T-helper 17 cell (primary cell): ENCODE measurements at places on chromosomes 1 and 21.

GRCh38 chr1:165327538-165327937 lies 29.0 kb downstream of the LMX1A start:
- H3K36me3 ChIP-seq = no peaks in the 10 kb centered on the region
- peaks cover 52% of the 10 kb centered on the region for H3K27me3 ChIP-seq
- DNase-seq = no peak

- H3K27ac ChIP-seq = no peak overlapping the region
- peaks cover 65% of the 10 kb centered on the region for H3K27me3 ChIP-seq
- H3K4me1 ChIP-seq = peaks cover 2% of the 10 kb centered on the region
Observed at GRCh38 chr1:96971849-96972602, 250.4 kb downstream of the PTBP2 start.

- no peak overlapping the region for H3K27ac ChIP-seq
- no peaks in the 10 kb centered on the region for H3K4me1 ChIP-seq
- H3K4me3 ChIP-seq = no peak overlapping the region
- H3K36me3 ChIP-seq = peaks cover 7% of the 10 kb centered on the region
- H3K27me3 ChIP-seq = no peaks in the 10 kb centered on the region
Observed at GRCh38 chr21:41817877-41818855, 51.3 kb upstream of the RIPK4 start.

GRCh38 chr1:229152311-229152710 lies 118.6 kb upstream of the RAB4A start:
- no peak overlapping the region for H3K4me3 ChIP-seq
- H3K36me3 ChIP-seq = peaks cover 3% of the 10 kb centered on the region
- H3K27me3 ChIP-seq = peaks cover 5% of the 10 kb centered on the region
- peak overlapping the region; percentile 29 for H3K27ac ChIP-seq
- no peak for DNase-seq

DNA sequence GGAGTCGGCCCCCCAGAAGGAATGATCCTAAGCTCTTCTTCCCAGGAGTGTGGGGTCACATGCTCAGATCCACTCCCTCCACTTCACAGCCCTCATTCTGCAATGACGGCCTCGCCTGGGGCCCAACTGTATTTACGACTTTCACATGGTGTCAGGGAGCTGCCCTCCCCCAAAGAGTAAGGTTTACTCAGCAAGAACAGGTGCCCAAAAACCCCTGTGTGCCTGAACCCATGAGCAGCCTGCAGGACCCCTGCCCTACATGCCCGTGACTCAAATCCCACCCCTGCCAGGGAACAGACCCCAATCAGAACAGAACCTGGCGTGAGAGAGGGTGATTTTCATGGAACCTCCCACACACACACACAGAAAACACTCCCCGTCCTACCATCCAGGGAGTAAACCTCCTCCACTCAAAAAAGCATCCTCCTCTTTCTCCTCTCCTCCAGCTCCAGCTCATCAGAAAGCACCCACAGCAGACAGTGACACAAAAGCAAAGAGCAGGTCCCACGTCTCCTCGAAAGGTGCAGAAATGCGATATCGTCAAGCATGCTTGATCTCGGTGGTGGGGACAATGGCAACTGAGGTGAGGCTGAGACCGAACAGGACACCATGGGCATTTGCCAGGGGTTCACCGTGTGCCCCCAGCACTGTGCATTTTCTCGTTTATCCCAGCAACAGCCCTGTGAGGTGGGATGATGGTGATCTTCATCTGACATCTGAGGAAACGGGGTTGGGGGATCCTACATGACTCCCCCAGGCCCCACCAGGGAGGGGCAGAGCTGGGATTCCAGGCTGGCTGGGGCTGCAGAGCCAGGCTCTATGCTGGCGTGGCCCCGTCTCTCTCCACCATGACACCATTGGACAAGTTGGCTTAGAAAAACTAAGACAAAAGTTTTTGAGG lies 397.9 kb downstream of the NPHP4 start:
- no peak overlapping the region for H3K27ac ChIP-seq
- H3K4me3 ChIP-seq = no peak overlapping the region
- H3K27me3 ChIP-seq = peaks cover 38% of the 10 kb centered on the region
- no peaks in the 10 kb centered on the region for H3K36me3 ChIP-seq
- no peaks in the 10 kb centered on the region for H3K4me1 ChIP-seq

- DNase-seq = no peak
- peak overlapping the region; percentile 81 for H3K27ac ChIP-seq
- peaks cover 4% of the 10 kb centered on the region for H3K36me3 ChIP-seq
- peaks cover 17% of the 10 kb centered on the region for H3K4me1 ChIP-seq
- H3K4me3 ChIP-seq = no peak overlapping the region
Observed at GRCh38 chr1:150121236-150121862, 28.4 kb upstream of the PLEKHO1 start.

DNA sequence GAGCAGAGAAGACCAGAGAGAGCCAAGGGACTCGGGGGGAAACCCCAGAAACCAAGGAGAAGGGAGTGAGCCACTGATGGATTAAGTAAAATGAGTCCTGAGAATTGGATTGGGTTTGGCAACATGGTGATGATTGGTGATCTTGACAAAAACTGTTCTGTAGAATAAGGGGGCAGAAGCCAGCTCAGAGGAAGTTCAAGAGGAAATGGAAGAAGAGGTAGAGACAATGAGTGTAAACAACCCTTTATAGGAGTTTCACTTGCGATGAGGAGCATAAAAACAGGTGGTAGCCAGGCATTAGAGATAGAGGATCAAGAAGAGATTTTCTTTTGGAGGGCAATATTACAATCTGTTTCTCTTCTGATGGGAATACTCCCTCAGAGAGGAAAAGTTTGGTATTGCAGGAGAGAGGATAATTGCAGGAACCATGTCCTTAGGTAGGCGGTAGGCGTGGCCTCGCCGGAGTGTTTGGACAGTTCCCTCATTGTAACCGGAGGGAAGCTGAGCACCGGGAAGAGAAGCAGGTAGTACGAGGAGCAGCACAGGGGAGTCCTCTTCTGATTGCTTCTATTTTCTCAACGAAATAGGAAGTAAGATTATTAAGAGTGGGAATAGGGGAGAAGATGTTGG lies 68.4 kb upstream of the TENT5C start:
- no peaks in the 10 kb centered on the region for H3K27me3 ChIP-seq
- no peak for DNase-seq
- H3K4me3 ChIP-seq = no peak overlapping the region
- peaks cover 3% of the 10 kb centered on the region for H3K36me3 ChIP-seq

GRCh38 chr1:58660105-58660504 lies 39.8 kb downstream of the MYSM1 start:
- H3K4me3 ChIP-seq = no peak overlapping the region
- no peak for DNase-seq
- peaks cover 2% of the 10 kb centered on the region for H3K4me1 ChIP-seq

DNA sequence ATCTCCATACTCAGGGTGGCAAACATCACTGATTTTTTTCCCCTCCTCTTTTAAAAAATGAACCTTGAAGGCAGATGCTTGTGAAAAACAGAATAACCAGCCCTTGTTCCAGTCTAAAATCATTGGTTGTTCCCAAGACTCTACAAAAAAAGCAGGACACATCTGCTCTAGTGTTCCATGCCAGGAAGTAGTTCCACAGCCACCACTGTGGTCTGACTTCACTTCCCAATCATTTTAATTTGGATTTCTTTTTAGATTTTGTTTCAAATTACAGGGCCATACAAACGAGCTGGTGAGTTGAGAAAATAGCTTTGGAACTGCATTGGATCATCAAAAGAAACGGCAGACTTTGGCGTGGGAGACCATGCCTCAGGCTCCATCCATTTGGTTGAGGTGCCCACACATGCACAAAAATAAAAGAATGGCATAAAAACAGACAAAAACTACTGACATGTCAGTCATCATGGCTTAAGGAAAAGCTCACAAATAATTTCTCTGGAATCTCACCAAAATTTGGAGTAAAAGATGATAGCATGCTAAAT lies 210.0 kb downstream of the GABPA start:
- H3K4me3 ChIP-seq = no peak overlapping the region
- peaks cover 2% of the 10 kb centered on the region for H3K4me1 ChIP-seq
- no peak for DNase-seq
- H3K36me3 ChIP-seq = peaks cover 2% of the 10 kb centered on the region
- H3K27me3 ChIP-seq = no peaks in the 10 kb centered on the region
- no peak overlapping the region for H3K27ac ChIP-seq

DNA sequence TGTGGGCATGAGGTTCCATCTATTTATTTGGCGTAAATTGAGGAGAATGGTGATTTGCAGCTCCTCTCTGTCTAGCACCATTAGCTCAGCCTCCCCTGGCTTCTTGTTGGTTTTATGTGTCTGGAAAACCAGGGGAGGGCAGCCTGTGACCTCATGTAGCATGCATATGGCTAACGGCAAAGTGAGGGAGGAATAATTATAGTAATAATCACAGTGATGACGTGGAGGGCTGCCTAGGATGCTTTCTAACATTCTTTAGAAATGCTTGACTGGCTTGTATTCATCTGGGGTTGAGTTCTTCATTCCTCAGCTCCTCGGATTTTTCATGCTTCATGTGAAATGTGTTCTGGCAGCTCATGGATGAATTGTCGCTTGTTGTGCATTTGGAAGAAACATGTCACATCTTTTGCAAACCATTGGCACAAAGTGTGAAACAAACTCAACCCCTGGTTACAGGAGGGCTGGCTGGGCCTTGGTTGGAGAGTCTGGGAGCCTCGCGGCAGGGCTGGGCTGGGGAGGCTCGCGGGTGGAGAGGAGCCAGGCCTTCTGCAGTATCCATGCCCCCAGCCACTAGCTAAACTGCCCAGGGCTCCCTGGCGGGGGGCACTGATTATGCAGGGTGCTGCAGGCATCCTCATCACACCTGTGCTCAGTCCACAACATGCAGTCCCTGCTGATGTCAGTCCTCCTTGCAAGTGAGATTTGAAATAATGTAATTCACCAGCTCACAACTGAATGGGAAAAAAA lies 149.6 kb downstream of the DISC1 start:
- H3K27ac ChIP-seq = no peak overlapping the region
- no peak overlapping the region for H3K4me3 ChIP-seq
- H3K4me1 ChIP-seq = peaks cover 2% of the 10 kb centered on the region
- peaks cover 7% of the 10 kb centered on the region for H3K36me3 ChIP-seq
- DNase-seq = no peak

- no peak overlapping the region for H3K27ac ChIP-seq
- no peak overlapping the region for H3K4me3 ChIP-seq
- peaks cover 22% of the 10 kb centered on the region for H3K27me3 ChIP-seq
- no peak for DNase-seq
- no peaks in the 10 kb centered on the region for H3K36me3 ChIP-seq
Observed at GRCh38 chr1:213492161-213493041, 441.4 kb downstream of the RPS6KC1 start.

DNA sequence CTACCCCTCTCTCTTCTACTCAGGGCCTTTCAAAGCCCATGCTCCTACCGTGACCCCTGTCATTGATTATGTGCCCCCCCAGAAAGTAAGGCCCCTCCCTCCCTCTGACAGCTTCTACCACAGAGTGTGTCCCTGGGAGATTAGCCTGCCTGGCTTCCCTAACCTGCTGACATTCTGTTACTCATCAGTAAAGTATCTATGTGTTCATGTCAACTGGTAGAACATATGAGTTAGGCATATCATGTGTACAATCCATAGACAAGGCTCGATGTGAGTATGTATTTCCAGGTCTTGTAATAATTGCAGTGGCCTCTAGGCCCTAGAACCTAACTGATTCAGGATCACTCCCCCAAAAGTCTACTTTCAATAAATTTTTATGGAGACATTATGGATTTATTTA lies 120.0 kb downstream of the GIPC2 start:
- H3K27me3 ChIP-seq = peaks cover 10% of the 10 kb centered on the region
- H3K36me3 ChIP-seq = no peaks in the 10 kb centered on the region
- no peaks in the 10 kb centered on the region for H3K4me1 ChIP-seq
- H3K27ac ChIP-seq = no peak overlapping the region
- no peak for DNase-seq

GRCh38 chr21:19684328-19684727 lies 1280.7 kb upstream of the TMPRSS15 start:
- H3K27ac ChIP-seq = no peak overlapping the region
- no peak overlapping the region for H3K4me3 ChIP-seq
- DNase-seq = no peak
- no peaks in the 10 kb centered on the region for H3K27me3 ChIP-seq

DNA sequence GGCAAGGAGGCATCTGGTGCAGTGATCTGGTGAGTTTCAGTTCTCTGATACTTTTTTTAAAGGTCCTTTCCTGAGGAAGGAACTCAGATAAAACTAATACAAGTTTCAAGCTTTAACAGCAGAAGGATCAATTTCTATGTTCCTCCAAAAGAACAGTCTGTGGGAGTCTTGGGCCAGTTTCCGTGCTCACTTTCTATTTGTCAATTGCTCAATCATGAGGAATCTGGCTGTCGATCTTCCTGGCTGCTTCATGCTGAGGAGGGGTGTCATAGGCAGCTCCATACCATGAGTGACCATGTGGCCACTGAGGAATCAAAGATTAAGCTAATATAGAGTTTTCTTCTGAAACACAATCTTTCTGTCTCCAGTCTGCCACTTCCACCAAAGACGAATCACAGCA lies 11.4 kb upstream of the TMEM125 start:
- no peak overlapping the region for H3K27ac ChIP-seq
- no peaks in the 10 kb centered on the region for H3K36me3 ChIP-seq
- DNase-seq = no peak
- peaks cover 5% of the 10 kb centered on the region for H3K4me1 ChIP-seq
- H3K27me3 ChIP-seq = peaks cover 10% of the 10 kb centered on the region
- no peak overlapping the region for H3K4me3 ChIP-seq

DNA sequence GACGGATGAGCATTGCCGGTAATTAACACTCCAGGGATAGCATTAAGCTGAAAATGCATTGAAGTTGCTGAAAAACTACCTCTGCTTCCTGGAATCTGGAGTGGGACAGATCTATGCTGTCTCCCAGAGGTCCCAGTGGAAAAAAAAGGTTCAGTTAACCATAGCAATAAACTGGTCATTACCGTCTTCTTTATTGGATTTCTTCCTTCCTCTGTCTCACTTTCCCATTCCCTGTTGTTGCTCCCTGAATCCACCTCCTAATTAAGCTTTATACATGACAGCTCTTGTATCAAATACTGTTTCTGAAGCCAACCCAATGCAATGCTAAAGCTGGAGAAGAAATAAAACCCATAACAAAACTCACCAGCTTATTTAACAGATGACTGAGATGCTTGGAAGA lies 1805.9 kb downstream of the NCAM2 start:
- DNase-seq = no peak
- no peak overlapping the region for H3K4me3 ChIP-seq
- no peaks in the 10 kb centered on the region for H3K4me1 ChIP-seq

- peaks cover 8% of the 10 kb centered on the region for H3K36me3 ChIP-seq
- peak; percentile 98 for DNase-seq
- peak within 1 kb of the TSS; percentile 95 for H3K4me3 ChIP-seq
- peaks cover 27% of the 10 kb centered on the region for H3K4me1 ChIP-seq
Observed at GRCh38 chr1:85259118-85259911, at the start of gene C1orf52. C1orf52 (minus strand) TSS chr1:85259662; CDS start chr1:85259633, 29 bp downstream.
